ENCODE measurements at places on chromosomes 7 and 10. TPM values are rescaled to one million over a fixed set of nuclear protein-coding genes. Genes with fewer than 3 reads are reported as not detected.

Gene SPOCK2
- 0.52 TPM for total RNA-seq

Gene ELFN1
- 0.49 TPM for total RNA-seq

Gene TWIST1
- 4.6 TPM for total RNA-seq

Gene GHRHR
- not detected for total RNA-seq

Gene TBX20
- total RNA-seq, result 3.2 TPM

Gene CREB3L2
- 39.4 TPM for total RNA-seq

Gene ORC5
- 30.1 TPM for total RNA-seq

Gene SRI
- 129 TPM for total RNA-seq

Gene CFAP70
- 0.19 TPM for total RNA-seq

Gene OR6B1
- not detected for total RNA-seq

Gene TMEM176A
- not detected for total RNA-seq

Gene LHFPL3
- total RNA-seq, result not detected

Gene H2BK1
- total RNA-seq, result not detected

Gene RPS24
- total RNA-seq, result 2,717 TPM

Gene KCP
- total RNA-seq, result 0.17 TPM
